IMR-90 (cell line): ENCODE measurements at places on chromosomes 5 and 9. TPM values are rescaled to one million over a fixed set of nuclear protein-coding genes. Genes with fewer than 3 reads are reported as not detected.

The IFNA16 gene
- not detected in 2 replicates for total RNA-seq

DNA sequence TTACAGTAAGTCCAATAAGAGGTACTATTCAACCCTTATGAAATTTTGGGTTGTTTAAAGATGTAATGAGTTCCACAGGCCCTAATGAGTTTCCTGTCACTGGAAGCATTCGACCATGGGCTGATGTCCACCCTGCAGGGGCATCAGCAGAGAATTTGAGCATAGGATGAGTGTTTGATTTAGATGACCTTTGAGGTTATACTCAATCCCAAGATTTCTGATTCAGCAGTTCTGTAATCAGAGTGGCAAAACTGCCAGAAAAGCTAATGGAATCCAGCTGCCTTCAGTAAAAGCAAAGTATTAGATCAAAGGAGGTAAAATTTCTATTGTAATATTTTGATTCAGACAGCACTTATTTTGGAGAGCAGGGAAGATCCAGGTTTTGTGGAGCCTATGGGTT is 68.3 kb downstream of the COX7C start:
- no peak for DNase-seq

GRCh38 chr5:98872674-98873073 is 56.1 kb downstream of the CHD1 start:
- DNase-seq = peak; percentile 37

GRCh38 chr5:143218517-143219170 is 184.8 kb downstream of the NR3C1 start:
- no peak for DNase-seq
